ENCODE measurements at places on chromosomes 5 and 9. TPM values are rescaled to one million over a fixed set of nuclear protein-coding genes. Genes with fewer than 3 reads are reported as not detected.
A peak's percentile ranks its signal among the peaks of the same experiment; 100 is the strongest.

The SLC36A2 gene
- polyA plus RNA-seq, result not detected

The ARID3C gene
- polyA plus RNA-seq, result 0.11 TPM

The ZNF354C gene
- polyA plus RNA-seq, result not detected

The ACOT12 gene
- polyA plus RNA-seq, result 0.23 TPM

The ACTBL2 gene
- polyA plus RNA-seq, result not detected

- DNase-seq, result no peak
These were observed 59.3 kb downstream of the OSTF1 start for GRCh38 chr9:75147638-75148037.

DNA sequence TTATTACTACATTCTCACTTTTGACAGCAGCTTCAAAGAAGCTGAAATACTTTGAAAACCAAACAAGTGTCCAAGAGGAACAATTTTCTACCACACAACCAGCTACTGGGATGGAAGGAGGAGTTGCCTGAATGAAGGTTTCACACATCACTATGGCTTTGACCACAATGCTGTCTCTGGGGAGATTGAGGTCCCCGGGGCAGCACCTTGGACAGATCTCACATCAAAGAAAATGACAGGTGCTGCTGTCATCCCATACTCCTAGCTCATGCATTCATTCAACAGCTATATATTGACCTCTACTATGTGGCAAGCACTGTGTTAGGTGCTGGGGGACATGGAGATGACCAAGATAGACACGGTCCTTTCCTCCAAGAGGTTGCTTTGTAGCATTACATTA is 233.2 kb upstream of the RASEF start:
- no peak for DNase-seq

GRCh38 chr5:43646992-43647391 is 44.0 kb downstream of the NNT start:
- DNase-seq, result peak; percentile 25

GRCh38 chr9:106816524-106816923 is 46.4 kb upstream of the ZNF462 start:
- no peak for DNase-seq

- no peak for DNase-seq
These were observed 23.4 kb downstream of the LURAP1L start for GRCh38 chr9:12798066-12798770.

- no peak for DNase-seq
These were observed 185.9 kb upstream of the RASA1 start for GRCh38 chr5:87081511-87082372.

GRCh38 chr5:103211576-103212561 is 46.7 kb upstream of the MACIR start:
- DNase-seq, result no peak

DNA sequence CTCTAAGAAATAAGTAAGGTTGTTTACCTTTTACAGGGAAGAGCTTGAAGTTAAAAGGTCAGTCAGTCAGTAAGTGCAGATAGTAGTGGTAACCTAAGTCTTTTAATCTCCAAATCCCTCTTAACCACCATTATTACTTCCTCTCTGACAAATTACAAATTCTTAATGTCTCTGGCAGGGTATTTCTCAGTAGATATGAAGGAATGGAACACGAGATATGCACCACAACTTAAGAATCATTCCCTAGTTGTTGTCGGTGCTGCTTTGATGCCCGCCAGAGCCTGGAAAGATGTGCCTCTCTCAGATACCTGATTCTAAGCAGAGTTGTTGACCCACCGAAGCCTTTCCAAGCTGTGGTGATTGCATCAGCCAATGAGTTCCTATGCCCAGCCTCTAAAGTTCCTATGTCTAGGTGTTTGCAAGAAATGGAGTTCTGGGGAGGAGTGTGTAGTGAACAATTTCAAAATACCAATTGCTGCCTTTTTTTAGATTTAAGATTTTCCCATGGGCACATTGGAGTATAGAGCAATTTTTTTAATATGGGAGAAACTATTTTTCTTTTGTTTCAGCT is 78.5 kb downstream of the CD180 start:
- DNase-seq, result no peak

DNA sequence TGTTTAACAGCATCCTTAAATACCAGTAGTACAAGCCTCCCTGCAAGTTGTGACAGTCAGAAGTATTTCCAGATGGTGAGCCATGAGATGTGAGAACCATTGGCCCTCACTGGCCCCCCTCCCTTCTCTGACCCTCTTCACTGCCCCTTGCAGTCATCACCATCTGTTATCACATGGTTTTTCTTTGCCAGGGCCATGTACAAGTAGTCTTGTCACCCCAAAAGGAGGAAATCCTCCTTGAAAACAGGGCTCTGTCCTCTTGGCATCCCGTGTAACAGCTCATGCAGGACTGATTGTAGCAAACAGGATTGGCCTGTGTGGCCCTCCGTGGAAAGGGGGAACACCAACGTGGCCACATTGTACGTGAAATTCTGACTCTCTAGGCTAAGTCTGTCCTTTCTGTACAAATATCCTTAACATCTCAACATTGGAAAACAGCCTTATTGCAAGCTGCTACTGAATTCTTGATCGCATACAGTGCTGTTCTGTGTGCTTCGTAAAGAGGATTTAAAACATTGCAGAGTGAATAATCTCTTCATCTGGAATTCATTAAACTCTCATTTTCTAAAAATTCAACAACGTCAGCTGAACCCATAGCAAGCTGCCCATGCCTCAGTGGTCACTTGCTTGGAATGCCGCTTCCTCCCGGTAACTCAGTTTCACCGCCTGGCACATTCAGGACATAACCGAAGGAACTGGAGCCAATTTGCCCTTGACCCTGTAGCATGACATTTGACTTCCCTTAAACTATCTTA is 171.7 kb downstream of the ATPSCKMT start:
- DNase-seq, result peak; percentile 38

All from muscle of arm (tissue), 14 donors.